Stimulated activated CD4-positive, alpha-beta T cell treated with anti-CD3 and anti-CD28 coated beads, Interleukin-2, amount 100 ng/mL, for 24 hours (primary cell): ENCODE measurements at places on chromosomes 6 and 20.
A peak's percentile ranks its signal among the peaks of the same experiment; 100 is the strongest.

DNA sequence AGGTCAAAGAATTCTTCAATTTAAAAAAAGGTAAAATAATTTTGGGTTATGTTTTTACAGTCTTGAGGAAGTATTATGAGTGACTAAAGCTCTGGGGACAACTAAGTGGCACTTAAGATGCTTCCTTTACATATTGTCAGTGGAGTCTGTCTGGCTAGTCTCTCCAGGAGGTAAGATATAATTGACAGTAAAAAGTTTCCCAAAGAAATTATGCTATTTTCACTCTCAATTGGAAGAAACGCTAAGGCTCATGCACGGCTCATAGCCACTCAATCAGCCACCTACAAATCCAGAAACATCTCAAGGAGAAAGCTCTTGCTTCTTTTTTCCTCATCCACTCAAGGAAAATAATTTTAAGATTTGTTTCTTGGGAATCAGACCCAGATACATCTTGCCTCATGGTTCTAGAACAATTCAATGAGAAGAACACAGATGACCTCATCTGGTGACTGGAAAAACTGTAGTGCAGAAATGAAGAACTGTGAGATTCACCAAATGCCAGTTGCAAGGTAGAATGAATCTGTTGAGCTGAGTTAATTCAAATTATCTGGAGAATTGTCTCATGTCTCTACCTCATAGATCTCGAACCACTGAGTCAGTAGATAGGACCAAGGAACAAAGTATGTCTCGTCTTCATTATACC lies 252.9 kb downstream of the TPBG start:
- DNase-seq: no peak

DNA sequence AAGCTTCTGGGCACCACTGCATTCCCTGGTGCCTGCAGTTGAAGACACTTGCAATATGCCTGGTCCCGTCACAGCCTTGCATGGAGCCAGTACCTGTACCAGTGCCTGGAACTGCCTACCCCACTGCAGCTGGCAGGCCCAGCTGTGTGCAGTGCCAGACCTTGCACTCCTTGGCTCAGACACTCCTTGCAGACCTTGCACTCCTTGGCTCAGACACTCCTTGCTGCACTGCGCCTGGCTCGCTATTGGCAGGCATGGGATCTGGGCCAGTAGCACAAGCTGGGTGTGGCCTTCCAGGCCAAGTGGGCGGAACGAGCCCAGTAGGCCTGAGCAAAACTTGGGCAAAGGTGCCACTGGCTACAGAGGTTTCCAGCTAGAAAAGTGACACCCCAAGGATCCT lies 1189.1 kb downstream of the GRIK2 start:
- no peak for DNase-seq

GRCh38 chr6:127630800-127631199 lies 53.8 kb downstream of the C6orf58 start:
- no peak for DNase-seq

- DNase-seq: no peak
Observed at GRCh38 chr20:19913349-19913748, 103.8 kb upstream of the NAA20 start.

GRCh38 chr6:15421945-15422733 lies 176.3 kb downstream of the JARID2 start:
- peak; percentile 30 for DNase-seq

DNA sequence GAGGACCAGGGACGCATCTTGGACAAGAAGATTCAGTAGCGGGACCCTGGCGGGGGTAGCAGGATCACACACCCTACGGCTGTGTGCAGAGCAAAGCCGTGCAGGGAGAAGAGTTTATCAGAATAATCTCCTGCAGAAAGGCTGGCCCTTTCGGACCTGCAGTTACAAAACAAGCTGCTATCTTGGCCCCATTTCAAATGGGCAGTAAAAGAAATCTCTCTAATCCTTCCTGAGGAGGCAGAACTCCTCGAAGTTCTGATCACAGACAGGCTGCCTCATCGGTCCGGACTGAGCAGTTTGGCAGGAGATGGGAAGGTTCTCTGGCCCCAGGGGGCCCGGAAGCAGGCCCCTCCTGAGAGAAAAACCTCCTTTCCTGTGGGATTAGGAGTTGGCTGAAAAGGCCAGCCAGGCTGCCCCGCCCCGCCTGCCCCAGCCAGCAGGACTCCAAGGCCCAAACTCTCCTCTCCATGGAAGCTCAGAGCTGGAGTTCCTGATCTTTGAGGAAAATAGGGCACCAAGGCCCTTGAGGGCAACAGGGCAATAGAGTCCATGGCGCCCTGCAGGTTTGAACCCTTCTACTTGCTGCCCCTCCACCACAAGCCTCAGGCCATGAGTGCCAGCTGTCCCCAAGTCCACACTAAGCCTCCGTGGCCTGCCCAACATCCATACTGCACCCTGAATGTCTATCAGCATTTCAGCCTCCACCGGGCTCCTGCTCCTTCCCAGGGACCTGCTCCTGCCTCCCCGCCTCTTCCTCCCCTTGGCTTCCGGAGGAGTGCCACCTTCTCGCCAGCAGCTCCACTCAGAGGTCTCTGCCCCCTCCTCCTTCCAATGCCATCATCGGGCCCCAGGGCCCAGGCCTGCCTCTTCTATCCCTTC lies 141.3 kb downstream of the PREX1 start:
- DNase-seq: no peak

- no peak for DNase-seq
Observed at GRCh38 chr20:38110525-38111178, 54.4 kb downstream of the TGM2 start.

- no peak for DNase-seq
Observed at GRCh38 chr6:9085054-9085708, 649.8 kb upstream of the SLC35B3 start.

DNA sequence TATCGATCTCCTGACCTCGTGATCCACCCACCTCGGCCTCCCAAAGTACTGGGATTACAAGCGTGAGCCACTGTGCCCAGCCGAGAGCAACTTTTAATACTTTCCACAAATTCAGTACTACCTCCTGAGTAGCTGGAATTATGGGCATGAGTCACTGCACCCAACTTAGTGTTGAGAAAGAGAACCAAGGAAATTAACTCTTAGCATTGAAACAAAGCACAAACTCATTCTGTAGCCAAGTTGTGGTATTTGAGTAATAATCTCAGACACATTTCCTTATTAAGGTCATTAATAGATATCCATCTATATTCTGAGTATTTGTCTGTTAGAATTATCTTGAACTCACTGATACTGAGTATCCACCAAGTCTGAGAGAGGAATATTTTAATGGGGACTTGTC lies 14.3 kb upstream of the ELOVL2 start:
- no peak for DNase-seq

- no peak for DNase-seq
Observed at GRCh38 chr6:35062676-35063574, 78.2 kb downstream of the TCP11 start.

GRCh38 chr20:53786445-53787267 lies 193.0 kb upstream of the ZNF217 start:
- no peak for DNase-seq

DNA sequence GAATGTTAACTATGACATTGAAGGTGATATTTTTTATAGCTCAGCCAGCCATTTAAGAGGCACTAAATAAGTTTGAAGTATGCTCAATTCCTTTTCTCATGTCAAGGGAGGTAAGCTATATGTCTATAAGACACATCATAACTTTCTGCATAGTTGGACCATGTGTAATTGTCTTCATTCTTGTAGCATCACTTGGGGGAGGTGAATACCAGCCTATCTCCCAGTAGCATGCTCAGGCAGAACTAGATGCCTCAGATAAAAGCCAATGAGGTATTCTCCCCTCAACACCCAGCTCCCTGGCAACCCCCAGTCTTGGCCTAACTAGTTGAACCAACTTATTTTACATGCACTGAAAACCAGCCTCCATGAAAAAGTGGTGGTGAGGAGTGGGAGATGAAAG lies 158.3 kb upstream of the JAG1 start:
- no peak for DNase-seq

GRCh38 chr20:59942245-59942644 lies 2.1 kb downstream of the FAM217B start:
- no peak for DNase-seq

- DNase-seq: no peak
Observed at GRCh38 chr6:49609285-49609684, 27.4 kb downstream of the RHAG start.

- DNase-seq: no peak
Observed at GRCh38 chr6:97668716-97669115, 385.7 kb upstream of the MMS22L start.

DNA sequence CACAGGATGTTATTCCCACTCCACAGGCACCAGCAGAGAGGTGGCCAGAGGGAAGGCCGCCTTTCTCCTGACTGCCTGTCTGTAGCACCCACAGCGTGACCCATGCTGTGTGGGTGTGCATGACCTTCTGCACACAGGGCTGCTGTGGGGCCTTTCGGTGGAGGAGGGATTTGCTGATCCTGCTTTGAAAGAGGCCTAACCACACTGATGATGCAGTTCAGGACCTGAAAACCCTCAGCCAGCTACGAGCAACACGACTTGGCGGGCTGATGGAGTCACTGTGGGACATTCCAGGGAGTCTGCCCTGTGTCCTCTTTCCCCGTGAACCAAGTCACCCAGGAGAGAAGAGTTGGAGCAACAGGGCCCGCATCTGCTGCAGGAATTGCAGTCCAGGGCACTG lies 49.1 kb downstream of the SYTL3 start:
- DNase-seq: no peak

DNA sequence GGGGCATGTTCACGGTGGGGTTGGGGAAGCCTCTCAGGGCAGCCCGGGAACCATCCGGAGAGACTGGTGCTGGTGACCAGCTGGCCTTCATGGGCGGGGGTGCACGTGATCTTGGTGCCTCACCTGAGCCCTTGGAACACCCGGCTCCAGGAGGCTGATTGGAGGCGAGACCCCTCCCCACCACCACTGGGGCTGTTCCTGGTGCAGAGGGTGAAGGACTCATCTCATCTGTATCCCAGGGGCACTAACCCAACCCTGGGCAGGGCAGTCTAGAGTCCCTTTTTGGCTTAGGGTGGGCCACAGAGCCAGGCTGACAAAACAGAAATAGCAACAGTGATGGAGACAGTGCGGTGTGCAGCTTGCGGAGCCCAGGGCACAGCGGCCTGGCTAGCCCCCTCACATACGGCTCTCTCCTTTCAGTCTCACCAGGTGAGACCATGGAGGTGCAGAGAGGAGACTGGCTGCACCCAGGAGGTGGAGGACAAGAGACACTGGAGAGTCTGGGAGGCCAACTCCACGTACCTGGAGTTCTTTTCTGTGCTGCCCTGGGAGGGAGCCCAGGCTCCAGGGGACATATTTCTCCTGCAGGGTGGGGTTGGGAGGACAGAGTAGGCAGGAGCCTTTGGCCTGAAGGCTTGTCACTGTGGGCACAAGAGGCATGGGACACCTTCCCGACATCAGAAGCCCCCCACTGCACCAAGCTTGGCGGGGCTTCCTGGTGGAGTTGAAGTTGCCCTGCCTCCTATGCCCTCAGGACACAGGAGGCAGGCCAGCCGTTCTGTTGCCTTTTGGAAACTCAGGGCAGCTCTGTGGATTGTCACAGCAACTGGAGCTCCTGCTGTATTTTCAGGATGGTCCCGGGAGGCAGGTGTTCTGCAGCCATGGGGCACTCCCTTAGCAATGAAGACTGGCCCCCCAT lies 106.0 kb downstream of the SYCP2 start:
- no peak for DNase-seq

DNA sequence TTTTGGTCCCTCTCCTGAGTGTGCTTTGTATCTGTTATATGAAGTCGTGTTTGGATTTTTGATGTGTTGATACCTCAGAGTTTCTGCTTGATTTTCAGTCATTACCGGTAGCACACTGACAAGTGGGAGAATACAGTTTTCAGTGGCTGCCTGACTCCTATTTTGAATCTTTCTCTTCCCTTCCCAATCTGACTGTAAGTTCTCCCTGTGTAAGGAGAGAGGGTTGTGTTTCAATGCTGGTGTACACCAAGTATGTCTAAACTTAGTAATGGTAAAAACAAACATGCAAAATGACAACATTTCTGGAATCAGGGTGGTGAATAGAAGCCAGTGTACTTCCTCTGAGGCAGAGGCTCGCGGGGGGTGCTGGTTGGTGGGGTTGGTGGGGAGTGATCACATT lies 103.4 kb downstream of the HIVEP1 start:
- DNase-seq: no peak

DNA sequence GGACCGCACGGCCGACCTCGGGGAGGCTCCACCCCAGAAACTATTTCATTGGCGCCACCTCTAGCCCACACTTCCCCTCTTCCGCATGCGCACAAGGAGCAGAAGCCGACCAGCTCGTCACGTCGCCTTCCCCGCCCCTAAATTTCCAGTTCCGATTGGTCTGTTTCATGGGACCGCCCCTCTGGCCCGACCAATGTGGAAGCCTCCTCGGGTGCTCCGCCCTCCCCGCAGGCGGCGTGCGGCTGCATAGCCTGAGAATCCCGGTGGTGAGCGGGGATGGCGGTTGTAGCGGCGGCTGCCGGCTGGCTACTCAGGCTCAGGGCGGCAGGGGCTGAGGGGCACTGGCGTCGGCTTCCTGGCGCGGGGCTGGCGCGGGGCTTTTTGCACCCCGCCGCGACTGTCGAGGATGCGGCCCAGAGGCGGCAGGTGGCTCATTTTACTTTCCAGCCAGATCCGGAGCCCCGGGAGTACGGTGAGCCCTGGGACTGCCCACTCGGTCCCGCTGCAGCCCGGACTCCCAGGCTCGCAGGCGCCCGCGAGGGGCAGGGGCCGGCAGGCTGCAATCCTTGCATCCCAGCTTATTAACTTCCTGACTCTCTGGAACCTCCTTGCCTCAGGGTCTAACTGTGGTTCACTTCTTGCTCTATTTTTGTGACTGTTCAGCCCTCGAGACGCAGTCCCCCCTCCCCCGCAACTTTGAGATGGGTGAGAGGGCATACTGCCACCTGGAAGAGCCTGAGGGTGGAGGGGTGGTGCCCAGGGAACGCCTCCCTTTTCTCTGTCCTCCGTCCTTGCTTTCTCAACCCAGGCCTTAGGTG lies at the start of gene BCKDHB:
Gene BCKDHB, plus strand, starts transcription at position 254 of the 818 bp plus-strand sequence. Its CDS starts 23 bp downstream, at position 277.
- peak; percentile 98 for DNase-seq

DNA sequence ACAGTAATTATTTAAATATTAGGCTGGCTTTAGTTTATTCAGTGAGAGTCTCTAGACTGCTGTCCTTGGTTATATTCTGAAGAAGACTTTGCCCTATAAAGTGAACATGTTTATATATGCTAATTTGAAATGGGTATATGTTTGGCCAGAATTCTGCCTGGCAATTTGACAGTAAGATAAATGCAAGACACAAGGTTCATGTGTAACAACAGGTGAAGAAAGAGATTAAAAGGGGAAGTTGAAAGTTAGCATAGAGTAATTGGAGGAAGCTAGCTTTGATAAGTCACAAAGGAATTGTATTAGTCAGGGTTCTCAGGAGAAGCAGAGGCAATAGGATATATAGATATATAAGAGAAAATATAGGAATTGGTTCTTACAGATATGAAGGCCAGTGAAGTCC lies 191.4 kb downstream of the CENPW start:
- no peak for DNase-seq

DNA sequence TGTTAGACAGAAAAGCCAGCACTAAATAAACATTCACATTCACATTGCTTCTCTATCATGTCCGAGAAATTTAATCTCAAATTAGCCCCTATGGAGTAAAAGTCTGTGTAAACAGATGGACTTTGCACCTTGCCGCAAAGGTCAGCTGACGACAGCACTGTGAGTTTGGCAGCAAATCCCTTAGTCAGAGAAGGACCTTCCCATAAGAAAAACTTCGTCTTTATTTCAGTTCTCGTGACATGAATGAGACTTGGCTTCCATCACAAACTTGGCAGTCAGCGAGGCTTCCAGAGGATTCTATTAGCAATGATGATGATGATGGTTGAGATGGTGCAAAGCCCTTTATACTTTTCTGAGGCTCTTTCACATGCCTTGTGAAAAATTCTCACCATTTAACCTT lies 133.7 kb upstream of the IFNGR1 start:
- DNase-seq: no peak

GRCh38 chr20:36104244-36104643 lies 50.3 kb upstream of the EPB41L1 start:
- DNase-seq: no peak

GRCh38 chr20:9241232-9241692 lies 172.4 kb downstream of the PLCB4 start:
- DNase-seq: no peak
